ENCODE measurements at places on chromosomes 16 and 17. TPM values are rescaled to one million over a fixed set of nuclear protein-coding genes. Genes with fewer than 3 reads are reported as not detected.
A peak's percentile ranks its signal among the peaks of the same experiment; 100 is the strongest.

GRCh38 chr17:77693776-77694175 lies 264.7 kb upstream of the TNRC6C start:
- no peak for ATAC-seq

GRCh38 chr16:11735787-11736186 lies 6.9 kb downstream of the TXNDC11 start:
- no peak for ATAC-seq

DNA sequence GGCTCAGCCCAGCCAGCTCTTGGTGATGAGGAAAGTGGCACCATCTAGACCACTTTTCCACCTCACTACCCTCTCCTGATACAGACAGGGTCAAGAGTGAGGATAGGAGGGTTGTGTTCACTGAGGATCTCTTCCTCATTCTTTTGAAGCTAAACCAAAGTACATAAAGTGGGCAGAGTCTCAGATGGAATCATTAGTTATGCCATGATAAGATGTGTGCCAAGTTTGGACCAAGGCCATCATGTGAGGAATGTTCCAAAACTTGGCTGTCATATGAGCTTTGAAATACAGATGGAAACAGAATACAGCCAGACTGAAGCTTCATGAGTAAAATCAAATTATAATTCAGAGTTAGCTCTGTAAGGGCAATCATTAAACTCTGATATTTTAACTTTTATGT lies 37.2 kb downstream of the ACSM1 start:
- ATAC-seq, result no peak

CDRT4 gene
- 25.8 TPM for total RNA-seq

- peak; percentile 11 for ATAC-seq
Measured at GRCh38 chr17:14575471-14575953, 274.6 kb downstream of the HS3ST3B1 start.

GRCh38 chr17:31582151-31582907 lies 190.9 kb downstream of the RAB11FIP4 start:
- ATAC-seq, result no peak

GINS2 gene
- 2.9 TPM for total RNA-seq

SPATA20 gene
- total RNA-seq, result 9.8 TPM

ITPRIPL2 gene
- total RNA-seq, result 1.4 TPM

DNA sequence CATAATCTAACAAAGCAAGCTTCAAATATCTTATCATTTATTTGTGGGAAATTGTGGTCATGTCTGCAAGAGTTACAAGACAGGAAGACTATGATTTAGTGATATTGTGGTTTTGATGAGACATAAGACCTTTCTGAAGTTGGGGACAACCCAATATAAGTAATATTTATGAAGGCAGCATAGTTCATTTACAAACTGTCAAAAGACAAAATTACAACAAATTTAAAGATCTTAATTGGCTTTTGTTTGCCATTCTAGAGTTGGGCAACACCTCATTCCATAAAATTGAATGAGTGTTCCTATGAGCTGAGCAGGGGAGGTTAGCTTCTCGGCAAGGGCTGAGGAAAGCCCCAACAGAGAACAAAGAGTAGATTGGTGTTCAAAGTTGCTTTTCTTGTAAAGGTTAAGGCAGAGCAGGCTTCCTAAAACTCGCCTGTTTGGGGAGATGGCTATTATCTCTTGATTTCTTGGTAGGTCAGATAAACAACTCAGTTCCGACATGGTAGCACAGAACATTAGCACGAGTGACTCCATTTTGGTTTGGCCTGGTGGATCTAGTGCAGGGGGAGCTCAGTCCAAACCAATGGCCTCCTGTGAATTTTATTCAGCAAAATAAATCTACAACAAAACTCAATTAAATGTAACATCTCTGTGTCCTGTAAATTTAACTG lies 10.9 kb upstream of the MMD start:
- ATAC-seq, result no peak

LITAFD gene
- total RNA-seq, result 0.77 TPM

IL34 gene
- 2.1 TPM for total RNA-seq

DNA sequence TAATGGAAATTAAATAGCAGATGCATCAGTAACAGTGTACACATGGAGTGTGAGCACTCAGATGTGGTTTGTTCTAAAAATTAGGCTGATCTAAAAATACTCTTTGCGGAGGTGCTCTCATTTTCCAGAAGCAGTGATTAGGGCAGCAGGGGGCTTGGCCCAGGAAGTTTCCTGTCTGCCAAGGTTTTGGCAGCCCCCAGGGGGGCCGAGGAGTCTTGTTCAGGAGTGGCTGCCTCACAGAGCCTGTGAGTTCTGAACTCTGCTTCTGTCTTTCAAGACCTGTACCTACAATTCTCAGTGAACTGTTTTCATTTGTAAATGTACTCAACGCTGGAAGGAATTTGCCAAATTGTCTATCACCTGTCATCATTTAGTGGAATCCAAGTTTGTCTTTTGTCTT lies 388.4 kb upstream of the CDH11 start:
- no peak for ATAC-seq

GRCh38 chr17:66778531-66779236 lies 56.2 kb upstream of the CACNG5 start:
- ATAC-seq, result peak; percentile 26

DNA sequence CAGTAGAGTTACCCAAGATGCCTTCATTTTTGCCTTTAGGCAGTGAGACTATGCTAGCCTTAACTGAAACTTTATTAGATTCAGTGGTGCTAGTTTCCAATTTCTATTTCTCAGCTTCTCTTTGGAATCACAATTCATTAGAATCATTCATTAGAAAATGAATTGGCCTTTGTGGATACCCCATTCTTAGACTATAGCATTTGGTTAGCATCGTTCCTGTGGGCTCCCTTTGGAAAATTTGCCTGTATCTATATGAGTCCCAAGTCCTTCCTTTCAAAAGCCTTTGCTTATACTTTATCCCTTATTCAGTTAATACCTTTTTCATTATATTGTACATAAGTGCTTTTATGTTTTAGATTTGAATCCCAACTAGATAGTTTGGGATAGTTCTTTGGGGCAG lies 187.0 kb upstream of the TBX2 start:
- ATAC-seq, result no peak

ETV4 gene
- 5.0 TPM for total RNA-seq

- peak; percentile 90 for ATAC-seq
Measured at GRCh38 chr16:71367241-71367976, 8.9 kb downstream of the CALB2 start.

GRCh38 chr17:11637796-11638195 lies 39.5 kb downstream of the DNAH9 start:
- no peak for ATAC-seq

HOXB7 gene
- total RNA-seq, result 15.9 TPM

GRCh38 chr16:86099326-86099725 lies 200.4 kb downstream of the IRF8 start:
- no peak for ATAC-seq

DNA sequence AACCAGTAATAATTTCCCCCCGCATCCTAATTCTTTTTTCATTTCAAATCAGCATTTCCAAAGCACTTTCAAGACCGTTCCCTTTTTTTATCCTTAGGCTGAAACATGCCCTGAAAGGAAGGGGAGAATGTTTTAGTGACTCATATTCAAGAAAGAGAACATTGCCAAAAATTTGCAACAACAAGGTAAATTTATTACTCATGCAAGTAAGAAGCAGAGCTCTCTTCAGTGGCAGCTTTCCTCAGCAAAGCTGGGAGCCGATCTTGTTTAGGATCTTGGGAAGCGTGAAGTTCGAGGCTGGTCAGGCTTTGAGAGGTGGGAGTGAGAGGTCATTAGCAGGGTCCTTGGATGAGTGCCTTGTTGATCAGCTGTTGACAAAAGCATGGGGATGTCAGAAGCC lies 129.5 kb downstream of the PRKCA start:
- ATAC-seq, result no peak

- ATAC-seq, result no peak
Measured at GRCh38 chr16:1820096-1820945, 6.3 kb downstream of the HAGH start.

DNA sequence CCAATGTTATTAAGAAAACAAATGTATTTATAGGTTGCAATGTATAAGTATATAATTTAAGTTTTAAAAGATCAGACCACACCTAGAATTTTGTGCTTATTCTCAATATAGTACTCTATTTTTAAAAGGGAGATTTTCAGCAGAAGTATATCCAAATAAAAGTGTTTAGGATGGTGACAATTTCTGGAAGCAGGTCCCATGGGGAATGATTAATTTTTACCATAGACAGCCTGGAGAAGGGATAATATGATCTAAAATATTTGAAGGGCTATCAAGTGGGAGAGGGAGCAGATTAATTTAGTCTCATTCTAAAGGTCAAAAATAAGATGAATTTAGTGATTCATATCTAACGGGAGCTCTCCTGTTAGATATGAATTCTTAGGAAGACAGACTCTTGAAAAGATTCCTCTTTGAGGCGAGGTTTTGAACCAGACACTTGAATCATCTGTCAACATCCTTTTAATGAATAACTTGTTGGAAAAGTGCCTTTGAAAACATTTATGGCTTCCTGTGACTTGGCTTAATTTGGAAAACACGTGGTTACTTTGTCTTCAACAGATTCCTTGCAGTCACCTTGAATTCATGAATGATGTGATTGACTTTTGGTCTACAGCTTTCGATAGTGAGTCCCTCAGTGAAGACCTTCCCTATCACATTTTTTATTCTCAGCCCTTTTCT lies 29.3 kb upstream of the SMIM36 start:
- no peak for ATAC-seq

SLC12A4 gene
- total RNA-seq, result 7.0 TPM

EVPLL gene
- not detected for total RNA-seq

DNA sequence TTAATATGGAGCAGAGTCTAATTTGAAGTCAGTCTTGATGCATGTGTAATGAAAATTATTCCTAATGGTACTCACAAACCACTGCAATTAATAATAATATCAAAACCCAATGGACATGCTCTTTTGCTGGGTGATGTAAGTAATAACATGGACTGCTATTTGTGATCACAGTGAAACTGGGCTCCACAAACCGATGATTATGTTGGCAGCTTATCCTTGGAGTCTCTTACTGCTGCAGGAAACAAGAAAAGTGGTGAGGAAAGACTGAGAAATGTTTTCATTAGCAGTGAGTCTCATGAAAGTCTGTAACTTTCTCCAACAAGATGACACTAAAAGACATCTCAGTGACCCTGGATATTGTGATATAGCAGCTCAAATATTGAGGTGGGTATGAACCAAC lies 45.2 kb downstream of the TMEM100 start:
- ATAC-seq, result no peak

NPIPA7 gene
- total RNA-seq, result 8.8 TPM

COL1A1 gene
- total RNA-seq, result 16.4 TPM

DNA sequence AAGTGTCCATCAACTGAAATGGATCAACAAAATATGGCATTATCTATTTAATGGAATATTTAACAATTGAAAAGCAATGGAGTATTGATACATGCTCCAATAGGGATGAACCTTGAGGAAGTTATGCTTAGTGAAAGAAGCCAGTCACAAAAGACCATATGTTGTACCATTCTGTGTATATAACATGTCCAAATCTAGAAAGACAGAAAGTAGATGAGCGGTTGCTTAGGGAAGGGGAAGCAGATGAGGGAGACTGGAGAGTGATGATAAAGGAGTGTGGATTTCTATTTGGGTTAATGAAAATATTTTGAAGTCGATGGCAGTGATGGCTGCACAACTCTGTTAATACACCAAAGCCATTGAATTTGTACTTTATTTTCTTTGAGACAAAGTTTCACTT lies 8.5 kb upstream of the ERN1 start:
- no peak for ATAC-seq

GRCh38 chr17:62755141-62755851 lies 52.8 kb downstream of the MARCHF10 start:
- ATAC-seq, result no peak

DNA sequence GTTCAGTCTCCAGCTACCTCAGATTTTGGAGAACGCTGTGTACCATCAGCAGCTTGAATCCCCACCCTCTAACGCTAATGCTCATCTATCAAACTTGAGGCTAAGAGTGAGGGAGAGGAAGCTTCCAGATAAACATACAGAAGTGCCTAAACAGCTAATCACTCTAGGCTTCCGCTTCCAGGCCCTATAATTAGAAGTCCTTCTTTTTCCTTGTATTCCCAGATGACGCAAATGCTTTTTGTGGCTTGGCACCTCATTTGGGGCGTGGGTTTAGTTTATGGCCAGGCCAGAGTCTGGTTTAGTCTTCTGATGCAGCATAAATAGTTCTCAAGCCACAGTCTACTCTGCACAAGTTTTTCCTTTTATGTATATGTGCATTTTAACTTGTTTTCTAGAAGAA lies 263.4 kb downstream of the BCAS3 start:
- no peak for ATAC-seq

DNA sequence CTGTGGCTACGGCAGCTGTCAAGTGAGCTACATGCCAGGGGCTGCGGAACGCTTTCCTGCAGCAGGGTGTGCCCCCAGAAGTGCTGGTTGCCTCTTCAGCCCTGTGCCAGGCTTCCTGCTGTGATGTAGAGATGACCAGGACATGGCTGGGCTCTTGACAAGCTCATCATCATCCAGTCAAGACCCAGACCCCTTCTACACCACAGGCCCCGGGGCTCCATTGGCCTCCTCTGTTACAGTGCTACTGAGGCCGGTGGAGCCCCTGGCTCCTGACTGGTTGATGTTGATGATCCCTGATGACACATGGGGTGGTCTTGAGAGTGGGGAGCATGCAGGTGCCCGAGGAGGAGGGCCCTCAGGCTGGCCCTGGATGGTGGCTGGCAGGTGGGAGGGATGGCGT lies 50.1 kb downstream of the B9D1 start:
- ATAC-seq, result no peak

AHSP gene
- total RNA-seq, result not detected

ATP2C2 gene
- 0.81 TPM for total RNA-seq

DNA sequence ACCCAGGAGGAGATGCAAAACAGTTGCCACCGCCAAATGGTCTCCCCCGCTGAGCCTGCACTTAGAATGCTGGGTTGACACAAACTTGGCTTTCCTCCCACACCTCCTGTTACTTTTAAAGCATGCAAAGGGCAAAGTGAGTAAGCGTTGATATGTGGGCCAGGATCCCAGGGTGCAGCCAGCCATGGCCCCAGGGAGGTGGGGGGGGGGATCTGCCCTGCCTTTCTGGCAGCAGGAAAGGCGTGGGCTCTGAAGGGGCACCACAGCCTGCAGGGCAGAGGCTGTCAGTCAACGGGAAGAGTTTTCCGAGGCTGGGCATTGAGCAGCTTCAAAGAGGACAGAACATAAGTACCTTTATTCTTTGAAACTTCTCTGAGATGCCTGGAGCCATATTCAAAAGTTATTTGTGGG lies 142.3 kb downstream of the ABCC12 start:
- no peak for ATAC-seq

GRCh38 chr17:51152766-51153209 lies 571 bp upstream of the NME1 start:
- ATAC-seq, result peak; percentile 0

- no peak for ATAC-seq
Measured at GRCh38 chr17:46848534-46848933, 2.8 kb upstream of the WNT9B start.

DNA sequence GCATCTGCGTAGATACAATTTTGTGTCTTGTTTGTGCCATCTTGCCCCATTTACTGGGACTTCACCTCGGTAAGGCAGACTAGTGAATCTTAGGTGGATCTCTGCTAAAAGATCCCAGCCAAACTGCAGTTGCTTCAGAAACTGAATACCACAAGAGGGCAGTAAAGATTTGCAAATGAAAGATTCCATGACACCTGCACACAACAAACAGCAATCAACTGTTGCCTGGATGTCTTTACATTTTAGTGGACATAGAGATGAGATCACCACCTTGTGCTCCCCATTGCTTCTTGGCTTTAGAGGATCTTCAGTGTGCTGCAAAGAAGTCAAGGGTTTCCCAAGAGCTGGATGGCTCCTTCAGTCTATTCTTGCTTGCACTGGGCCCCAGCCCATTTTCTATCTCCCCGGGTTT lies 119.2 kb upstream of the CACNG5 start:
- ATAC-seq, result peak; percentile 79

- ATAC-seq, result no peak
Measured at GRCh38 chr17:38660097-38661025, 14.4 kb downstream of the EPOP start.

- peak; percentile 69 for ATAC-seq
Measured at GRCh38 chr17:75642784-75643642, 9.8 kb downstream of the SMIM5 start.
